ENCODE measurements at places on chromosomes 13 and 19.

- no peak for DNase-seq
These were observed 4.8 kb upstream of the IFI30 start for GRCh38 chr19:18168673-18169381.

- peak; percentile 93 for DNase-seq
These were observed 708 bp upstream of the ERCC1 start for GRCh38 chr19:45424191-45425058.

DNA sequence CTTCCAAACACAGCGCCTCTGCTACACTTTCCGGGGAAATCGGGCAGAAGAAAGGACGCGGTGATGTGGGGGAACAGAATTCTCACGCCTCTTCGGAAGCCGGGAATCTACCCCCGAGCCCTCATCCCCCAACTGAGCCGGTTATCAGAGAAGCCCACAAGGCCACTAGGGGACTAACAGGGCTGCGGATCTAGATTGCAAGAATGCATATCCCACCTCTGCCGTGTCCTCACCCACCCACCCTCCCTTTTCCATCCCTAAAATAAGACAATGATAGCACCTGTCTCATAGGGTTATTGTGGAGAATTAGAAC, 1.1 kb downstream of the IGFLR1 start:
- no peak for DNase-seq

- peak; percentile 75 for DNase-seq
These were observed 31.5 kb downstream of the ERCC5 start for GRCh38 chr13:102877303-102877702.

DNA sequence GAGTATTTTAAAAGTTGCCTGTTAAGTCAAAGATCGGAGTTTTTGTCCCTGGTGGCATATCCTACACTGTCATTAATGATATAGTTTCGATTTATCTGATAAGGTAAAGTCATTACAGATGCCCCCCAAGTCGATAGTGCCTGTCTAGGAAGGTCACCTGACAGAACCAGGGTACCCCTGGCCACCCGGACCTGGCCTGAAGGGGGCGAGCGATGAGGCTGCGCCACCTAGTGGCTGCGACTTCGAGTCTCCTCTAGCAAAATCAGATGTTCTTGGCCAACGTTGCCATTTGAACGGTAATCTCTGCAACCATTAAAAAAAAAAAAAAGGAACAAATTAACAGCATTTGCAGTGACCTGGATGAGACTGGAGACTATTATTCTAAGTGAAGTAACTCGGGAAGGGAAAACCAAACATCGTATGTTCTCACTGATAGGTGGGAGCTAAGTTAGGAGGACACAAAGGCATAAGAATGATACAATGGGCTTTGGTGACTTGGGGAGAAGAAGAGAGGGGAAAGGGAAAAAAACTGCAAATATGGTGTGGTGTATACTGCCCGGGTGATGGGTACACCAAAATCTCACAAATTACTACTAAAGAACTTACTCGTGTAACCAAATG, 565.1 kb downstream of the LIG4 start:
- DNase-seq, result peak; percentile 60

- DNase-seq, result peak; percentile 79
These were observed at the start of gene SLITRK1 for GRCh38 chr13:83881917-83882605. Gene SLITRK1 (minus strand): TSS chr13:83882474. CDS start chr13:83881507, 967 bp downstream.

GRCh38 chr19:5700455-5701092, 10.5 kb downstream of the RPL36 start:
- no peak for DNase-seq

GRCh38 chr19:41740415-41741243, 14.7 kb upstream of the CEACAM6 start:
- no peak for DNase-seq

GRCh38 chr13:20442798-20443381, 82.8 kb downstream of the CRYL1 start:
- DNase-seq, result no peak

- DNase-seq, result peak; percentile 85
These were observed 54.0 kb downstream of the GNG7 start for GRCh38 chr19:2648528-2648937.

All from fibroblast of pulmonary artery (primary cell).